NCI-H2081 (cell line): ENCODE measurements at places on chromosomes 7 and 10.

DNA sequence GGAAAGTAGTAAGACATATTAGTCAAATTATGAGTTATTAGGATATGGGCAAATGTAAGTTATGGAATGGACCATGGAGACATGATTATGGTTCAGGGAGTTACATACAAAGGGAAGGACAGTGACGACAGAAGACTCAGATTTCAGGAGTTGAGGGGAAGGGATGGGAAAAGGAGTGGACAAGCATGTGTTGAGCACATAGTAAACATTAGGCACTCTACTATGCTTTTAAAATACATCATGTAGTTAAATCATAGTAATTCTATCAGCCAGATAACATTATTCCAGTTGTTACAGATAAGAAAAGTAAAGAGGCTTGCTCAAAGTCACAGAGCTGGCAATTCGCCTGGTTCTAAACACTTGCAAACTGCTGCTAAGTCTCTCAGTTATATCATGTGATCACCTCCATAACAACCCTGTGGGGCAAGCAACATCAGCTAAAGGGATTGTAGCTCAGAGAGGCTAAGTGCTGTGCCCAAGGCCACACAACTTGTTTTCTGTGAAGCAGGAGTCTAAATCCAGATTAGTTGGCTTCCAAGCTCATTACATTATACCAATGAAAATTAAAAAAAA, 115.2 kb upstream of the MDFIC start:
- DNase-seq: no peak

- no peak for DNase-seq
Measured at GRCh38 chr7:96822824-96823223, 113.2 kb upstream of the SEM1 start.

DNA sequence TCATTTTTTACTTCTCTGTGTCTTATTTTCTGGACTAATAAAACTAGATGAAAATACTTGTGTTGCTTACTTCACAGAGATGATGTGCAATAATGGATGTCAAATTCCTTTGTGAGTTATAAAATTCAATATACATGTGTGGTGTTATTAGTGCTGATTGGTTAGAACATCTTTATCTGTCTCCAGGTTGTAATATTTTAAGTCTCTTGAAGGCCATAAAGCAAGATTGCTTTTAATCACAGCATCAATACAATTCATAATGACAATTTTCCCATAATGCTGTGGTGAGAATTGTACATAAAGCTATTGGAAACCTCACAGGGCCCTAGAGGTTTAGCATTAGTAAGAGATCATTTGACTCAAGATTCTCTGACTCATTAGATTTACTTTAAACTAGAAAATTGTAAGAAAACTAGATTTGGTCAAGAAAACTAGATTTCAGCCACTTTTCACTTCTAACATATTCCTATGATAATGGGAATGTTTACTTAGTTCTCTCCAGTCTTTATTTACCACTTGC, 963.7 kb downstream of the REEP3 start:
- DNase-seq: no peak

DNA sequence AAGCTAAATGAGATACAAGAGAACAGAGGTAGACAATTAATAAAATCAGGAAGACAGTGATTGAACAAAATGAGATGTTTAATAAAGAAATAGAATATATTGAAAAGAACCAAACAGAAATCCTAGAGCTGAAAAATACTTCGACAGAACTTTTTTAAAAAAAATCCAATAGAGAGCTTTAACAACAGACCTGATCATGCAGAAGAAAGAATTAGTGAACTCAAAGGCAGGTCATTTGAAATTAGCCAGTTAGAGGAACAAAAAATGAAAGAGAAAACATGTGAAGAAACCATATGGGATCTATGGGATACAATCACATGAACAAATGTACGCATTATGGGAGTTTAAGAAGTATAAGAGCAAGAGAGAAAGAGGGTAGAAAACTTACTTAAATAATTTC, 37.3 kb upstream of the ADRA2A start:
- no peak for DNase-seq

GRCh38 chr10:5631936-5632335, 34.5 kb downstream of the ASB13 start:
- no peak for DNase-seq

DNA sequence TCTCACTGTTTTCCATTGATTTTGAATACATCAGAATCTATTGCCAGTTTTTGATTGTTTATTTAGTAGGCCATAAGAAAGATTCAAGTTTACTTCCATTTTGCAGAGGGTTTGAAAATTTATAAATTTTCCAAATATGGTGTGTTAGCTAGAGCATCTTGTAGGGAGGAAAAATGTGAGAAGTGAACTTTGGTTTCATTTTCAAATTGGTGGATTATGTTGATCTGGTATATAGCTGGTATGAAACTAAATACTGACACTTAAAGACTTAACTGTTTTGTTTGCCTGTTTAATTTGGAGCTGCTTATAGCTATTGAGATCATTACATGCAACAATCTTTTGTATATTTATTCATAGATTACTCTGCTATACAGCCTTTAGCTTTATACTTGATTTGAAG, 108.1 kb downstream of the ADAM22 start:
- DNase-seq: no peak

GRCh38 chr10:11728353-11728752, 13.8 kb upstream of the ECHDC3 start:
- no peak for DNase-seq

DNA sequence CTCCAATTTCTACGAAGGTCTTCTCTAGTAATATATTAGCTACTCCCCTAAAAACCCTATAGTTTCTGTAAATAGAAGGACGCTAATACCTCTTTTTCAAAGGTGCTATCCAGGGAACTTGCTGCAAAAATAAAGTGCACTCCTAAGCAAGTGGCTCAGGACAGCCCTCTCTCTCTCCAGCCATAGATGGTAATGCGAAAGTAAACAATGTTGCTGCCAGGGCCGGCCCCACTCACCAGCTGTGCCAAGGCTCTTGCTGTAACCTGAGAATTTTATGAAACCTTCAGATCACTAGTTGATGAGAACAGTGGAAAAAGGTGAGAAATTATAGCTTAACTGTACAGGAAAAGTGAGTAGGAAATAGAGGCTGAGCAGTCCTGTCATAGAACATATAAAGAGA, 10.9 kb upstream of the TAS2R39 start:
- DNase-seq: peak; percentile 82

GRCh38 chr7:1200045-1200444, 32.6 kb upstream of the UNCX start:
- DNase-seq: no peak

GRCh38 chr7:50221433-50221832, 83.1 kb upstream of the IKZF1 start:
- no peak for DNase-seq

DNA sequence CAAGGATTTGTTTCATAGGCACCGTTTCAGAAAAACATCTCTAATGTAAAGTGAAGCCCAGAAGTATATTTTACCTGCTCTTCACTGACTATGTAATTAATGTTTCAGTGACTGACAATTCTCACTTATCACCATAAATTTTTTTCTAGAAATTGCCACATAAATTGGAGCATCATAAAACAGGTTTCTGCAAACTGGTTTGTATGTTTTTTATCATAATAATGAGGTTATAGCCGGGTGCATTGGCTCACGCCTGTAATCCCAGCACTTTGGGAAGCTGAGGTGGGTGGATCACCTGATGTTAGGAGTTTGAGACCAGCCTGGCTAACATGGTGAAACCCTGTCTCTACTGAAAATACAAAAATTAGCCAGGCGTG, 39.4 kb downstream of the SYPL1 start:
- DNase-seq: no peak

- DNase-seq: no peak
Measured at GRCh38 chr7:46622251-46622650, 701.2 kb upstream of the IGFBP3 start.

DNA sequence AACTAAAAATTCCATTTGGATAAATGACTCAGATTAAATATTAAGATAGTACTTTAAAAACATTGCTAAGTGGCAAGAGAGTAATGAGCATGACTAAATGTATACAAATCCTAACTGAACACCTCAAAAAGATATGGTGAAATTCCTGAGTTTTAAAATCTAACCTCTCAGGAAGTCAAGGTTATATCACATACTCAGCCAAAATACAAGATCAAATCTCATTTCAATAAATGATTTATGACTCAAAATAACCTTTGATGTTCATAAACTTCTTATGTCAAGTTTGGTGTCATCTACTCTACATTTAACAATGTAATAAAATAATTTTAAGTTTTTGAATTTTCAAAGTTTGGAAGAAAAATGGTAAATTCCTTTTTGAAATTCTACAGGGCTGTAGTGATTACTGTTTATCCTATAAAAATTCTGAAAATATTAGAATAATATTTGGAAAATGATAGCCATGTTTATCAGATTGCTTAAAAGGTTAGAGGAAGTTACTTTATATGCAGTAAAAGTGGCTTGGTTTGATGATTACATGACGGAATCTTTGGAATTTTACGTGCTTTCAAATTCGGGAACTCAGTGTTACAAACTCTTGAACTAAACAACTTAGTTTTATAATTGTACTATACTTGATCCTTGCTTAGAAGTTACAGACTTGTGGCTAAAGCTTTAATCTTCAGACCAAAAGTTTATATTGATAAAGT, 43.7 kb downstream of the ASZ1 start:
- DNase-seq: no peak

GRCh38 chr10:71964098-71964742, at the start of gene CHST3:
TSS of gene CHST3 (plus strand) at chr10:71964395. CDS start at chr10:72005843, 41,448 bp downstream.
- no peak for DNase-seq

GRCh38 chr7:81882086-81882485, 112.2 kb upstream of the HGF start:
- no peak for DNase-seq

- DNase-seq: no peak
Measured at GRCh38 chr10:82889728-82890127, 1014.7 kb downstream of the NRG3 start.

DNA sequence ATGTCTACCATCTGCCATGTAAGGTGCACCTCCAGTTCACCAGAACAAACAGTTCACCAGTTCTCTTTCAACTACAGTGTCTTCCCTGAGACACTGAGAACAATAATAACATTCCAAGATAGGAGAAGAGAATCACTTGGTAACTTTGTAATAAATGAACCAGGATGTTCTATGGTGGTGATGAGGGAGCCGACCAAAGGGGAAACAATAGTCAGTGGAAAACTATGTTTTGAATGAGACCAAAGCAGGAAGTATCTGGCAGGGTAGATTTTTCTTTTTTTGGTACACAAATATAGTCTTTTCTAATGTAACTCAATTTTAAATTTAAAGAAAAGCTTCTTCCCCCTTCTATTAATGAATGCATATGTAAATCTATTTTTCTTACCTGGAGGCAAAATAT, 20.0 kb downstream of the HYAL4 start:
- no peak for DNase-seq

- DNase-seq: no peak
Measured at GRCh38 chr10:103998805-103999204, 31.9 kb downstream of the SLK start.

DNA sequence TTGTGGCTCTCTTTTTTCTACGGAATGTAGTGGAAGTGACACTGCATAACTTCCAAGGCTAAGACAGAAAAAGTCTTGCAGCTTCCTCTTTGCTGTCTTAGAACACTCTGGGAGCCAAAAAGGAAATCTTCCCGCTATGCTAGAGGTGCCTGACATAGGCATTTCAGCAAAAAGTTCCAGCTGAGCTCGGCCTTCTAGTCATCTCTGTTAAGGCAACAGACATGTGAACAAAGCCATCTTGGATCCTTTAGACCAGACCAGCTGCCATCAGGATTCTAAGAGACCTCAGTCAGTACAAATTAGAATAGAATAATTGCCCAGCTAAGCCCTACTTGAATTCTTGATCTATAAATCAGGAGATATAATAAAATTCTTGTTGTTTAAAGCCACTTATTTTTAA, 16.3 kb upstream of the COL1A2 start:
- no peak for DNase-seq

DNA sequence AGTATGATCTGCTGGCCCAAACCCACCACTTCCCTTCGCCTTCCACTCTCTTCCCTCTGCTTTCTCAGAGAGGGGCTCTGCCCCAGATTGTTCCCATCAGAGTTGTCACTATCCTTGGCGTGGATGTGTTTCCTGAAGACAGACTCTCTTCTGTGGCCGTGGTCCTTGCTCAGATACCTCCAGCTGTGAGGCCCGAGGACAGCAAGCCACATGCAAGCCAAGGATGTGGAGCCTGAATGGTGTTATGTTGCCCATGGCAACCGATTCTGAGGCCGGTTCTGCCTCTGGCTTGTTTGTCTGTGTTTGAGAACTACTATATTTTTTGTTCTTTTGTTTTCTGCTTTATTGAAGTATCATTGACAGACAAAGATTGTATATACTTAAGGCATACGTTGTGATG, 247.4 kb upstream of the PODXL start:
- no peak for DNase-seq

GRCh38 chr7:4189131-4189570, 492.9 kb upstream of the FOXK1 start:
- DNase-seq: peak; percentile 77

DNA sequence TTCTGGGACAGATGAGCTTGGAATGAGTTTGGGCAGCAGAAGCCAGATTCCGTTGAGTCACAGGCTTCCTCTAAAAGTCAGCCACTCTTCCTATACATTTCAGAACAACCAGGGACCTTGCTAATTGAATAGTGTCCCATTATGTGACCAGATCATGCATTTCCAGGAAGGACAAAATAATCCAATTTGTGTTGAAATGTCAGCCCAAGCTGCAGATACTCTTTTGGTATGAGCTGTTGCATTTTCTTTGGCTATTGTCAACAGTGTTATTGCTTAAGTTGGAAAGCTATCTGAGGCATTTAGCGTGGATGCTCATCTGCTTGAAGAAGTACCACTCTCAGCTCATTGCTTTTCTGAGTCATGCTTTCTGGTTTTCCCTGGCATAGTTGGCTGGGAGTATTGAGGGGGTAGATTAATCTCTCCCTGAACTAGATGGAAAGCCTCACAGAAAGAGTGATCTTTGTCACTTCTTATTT, 223.7 kb upstream of the HABP2 start:
- DNase-seq: no peak
